ENCODE measurements at places on chromosomes 6 and 20.

DNA sequence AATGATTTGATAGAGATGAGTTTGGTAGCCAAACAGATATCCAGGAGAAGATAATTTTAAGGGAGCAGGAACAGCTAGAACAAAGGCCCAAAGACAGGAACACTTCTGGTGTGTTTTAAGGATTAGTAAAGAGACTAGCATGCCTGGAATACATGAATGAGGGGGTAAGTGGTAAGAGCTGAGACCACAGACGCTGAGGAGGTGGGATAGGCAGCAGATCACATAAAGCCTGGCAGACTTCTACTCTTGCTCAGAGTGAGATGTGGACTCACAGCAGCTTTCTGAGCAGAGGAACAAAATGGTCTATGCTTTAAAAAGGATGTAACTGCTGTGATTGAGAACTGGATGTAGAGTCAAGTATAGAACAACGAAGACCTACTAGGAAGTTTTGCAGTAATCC lies 100.1 kb downstream of the EPHA7 start:
- no peak for DNase-seq

DNA sequence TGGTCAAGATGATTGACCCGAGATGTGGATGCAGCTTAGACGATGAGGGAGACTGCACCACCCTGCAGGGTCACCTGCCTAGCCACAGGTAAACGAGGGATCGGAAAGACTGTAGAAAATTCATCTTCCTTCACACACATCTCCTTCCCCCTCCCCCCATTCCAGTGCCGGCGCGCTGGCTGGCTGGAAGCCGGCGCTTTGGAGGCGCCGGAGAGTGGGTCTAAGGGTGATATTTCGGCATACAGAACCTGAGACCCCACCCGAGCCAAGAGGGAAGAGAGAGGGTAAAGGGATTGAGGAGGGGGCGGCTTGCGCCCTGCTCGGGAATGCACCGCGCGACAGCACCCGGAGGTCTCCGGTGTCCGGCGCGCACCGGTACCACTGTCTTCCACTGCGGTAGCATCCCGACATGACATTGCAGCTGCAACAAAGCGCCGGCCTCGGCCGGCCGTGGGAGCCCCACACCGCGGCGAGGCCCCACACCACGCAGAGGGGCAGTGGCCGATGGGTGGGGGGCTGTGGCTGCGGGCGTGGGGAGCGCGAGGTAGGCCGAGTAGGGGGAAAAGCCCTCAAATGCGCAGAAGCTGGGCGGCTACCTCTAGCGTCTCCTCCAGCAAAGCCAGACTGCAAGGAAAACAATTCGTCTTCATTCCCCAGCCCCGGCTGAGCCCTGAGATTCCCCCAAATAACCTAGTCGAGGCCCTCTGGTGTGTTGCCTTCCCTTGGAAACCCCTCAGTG lies 984 bp downstream of the TNFRSF21 start:
- DNase-seq = peak; percentile 8

GRCh38 chr6:132131758-132132157 lies 180.6 kb upstream of the CCN2 start:
- peak; percentile 25 for DNase-seq

DNA sequence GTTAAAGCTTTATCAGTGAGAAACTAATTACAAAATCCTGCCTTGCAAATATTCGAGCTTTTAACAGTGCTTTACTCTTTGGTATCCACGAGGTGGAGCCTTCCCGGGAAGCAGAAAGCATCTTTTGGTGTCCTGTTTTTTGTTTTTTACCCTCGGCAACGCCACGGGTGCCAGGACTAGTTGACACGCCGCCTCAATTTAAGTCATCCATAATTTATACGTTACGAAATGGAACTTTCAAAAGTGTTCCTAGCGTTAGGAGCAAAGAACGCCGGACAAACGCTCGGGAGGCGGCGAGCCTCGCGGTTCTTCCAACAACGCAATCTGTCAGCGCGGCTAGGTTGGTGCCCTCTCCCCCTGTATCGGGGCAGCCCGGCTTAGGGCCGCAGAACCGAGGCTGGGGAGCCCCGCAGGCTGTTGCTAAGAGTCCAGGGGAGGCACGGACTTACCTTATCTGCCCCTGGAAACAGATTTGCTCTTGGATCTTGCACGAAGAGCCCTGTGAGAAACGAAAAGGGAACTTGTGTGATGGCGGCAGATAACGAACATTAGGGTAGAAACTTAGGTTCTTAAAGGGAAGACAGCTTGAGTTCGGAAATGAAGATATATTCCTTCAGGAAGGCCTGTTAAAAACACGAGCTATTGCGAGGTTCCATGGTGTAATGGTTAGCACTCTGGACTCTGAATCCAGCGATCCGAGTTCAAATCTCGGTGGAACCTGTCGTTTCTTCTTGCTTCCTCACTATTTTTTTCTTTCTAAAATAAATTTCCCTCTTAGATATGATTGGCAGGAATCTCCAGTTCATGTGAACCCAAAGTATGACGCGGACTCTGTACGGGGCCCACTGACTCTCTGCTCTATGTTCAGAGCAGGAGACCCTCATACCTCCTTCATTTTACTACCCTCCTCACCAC lies 46.2 kb upstream of the ZNF184 start:
- peak; percentile 44 for DNase-seq

DNA sequence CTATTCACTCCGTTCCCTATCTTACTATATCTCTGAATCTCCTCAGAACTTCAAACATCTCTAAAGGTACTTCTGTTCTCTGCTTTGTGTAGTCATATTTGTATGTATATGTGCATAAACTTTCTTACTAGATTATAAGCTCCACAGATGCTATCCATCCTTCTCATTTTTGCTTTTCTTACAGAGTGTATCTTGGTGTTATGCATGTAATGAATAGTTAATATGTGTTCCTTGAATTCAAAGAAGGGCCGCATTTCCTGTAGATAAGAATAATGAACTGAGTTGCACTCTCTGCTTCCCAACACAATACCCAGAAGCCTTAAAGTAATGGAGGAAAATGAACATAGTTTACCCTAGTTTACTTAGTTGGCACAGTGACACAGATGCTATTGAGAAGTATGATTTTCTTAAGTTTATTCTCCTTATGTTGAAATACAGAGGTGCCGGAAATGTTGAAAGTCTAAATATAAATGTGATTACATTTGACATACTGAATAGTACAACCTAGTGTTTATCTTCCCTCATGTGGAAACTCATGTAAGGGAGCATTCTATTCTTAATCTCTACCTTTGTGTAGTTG lies 6.0 kb downstream of the NUS1 start:
- DNase-seq = no peak

- DNase-seq = no peak
Measured at GRCh38 chr6:130794010-130794697, 33.1 kb upstream of the SMLR1 start.

GRCh38 chr20:63121246-63121645 lies 94.7 kb downstream of the YTHDF1 start:
- DNase-seq = no peak

DNA sequence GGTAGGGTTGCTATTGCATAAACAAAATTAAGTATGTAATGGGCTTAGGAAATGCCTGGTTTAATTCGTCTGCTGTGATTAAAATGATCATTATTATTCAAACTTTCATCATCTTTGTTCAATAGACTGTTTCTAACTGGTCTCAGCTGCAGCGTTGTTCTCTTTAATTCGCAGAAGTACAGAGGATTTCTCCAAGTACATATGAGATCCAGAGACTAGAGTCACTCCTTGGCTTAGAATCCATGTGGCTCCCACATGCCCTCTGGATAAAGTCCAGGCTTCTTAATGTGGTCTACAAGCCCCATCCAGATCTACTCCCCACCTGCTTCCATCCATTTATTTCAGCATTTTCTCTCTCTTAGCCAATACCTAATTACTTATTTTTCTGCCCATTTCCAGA lies 1.1 kb upstream of the ZBTB24 start:
- no peak for DNase-seq

- DNase-seq = no peak
Measured at GRCh38 chr6:15622045-15622740, 40.6 kb downstream of the DTNBP1 start.

- no peak for DNase-seq
Measured at GRCh38 chr6:43666196-43666920, 21.2 kb downstream of the MRPS18A start.

GRCh38 chr20:57503035-57503658 lies 21.8 kb downstream of the CTCFL start:
- DNase-seq = peak; percentile 33

GRCh38 chr20:13029687-13030375 lies 21.1 kb downstream of the SPTLC3 start:
- DNase-seq = no peak

DNA sequence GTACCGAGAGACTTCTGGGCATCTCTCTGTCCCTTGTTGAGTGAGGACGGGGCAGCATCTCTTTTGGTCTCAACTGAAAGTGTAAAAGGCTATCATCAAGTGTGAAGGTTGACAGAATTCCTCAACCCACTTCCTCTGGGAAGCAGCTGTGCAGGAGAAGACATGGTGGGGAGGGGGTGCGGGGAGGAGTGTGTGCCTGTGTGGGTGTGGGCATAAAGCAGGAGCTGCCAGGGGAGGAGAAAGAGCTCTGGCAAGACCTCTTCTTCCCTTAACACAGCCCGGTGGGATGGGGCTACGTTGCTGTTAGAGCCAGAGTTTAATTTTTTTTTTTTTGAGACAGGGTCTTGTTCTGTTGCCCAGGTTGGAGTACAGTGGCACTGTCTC lies 31.8 kb downstream of the CPXM1 start:
- DNase-seq = no peak

GRCh38 chr6:35240838-35241801 lies 18.4 kb upstream of the ZNF76 start:
- DNase-seq = peak; percentile 83

- no peak for DNase-seq
Measured at GRCh38 chr6:6685249-6686040, 96.9 kb downstream of the LY86 start.

- no peak for DNase-seq
Measured at GRCh38 chr6:46393940-46394337, 97.3 kb downstream of the RCAN2 start.

Data from germinal center (tissue), 1 donor.